ENCODE measurements at places on chromosomes 1 and 21. TPM values are rescaled to one million over a fixed set of nuclear protein-coding genes. Genes with fewer than 3 reads are reported as not detected.

DNA sequence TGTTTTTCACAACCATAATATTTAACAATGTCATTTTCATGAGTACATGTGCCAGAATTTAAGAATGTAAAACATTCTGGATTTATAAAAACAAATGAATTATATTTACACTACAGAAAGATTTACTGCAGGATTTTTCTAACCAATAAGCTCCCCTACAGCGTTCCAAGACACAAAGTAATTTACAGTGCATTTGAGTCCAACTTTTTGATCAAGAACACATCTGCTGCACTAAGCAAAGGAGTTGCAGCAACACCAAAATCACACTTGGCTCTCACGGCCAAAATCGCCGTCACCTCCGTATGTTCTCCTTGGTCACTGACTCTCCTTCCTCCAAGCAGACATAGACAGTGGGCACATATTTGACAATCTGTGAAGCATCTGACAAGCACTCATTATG, 7.7 kb downstream of the VPS26C start:
- peaks cover 10% of the 10 kb centered on the region for H3K4me1 ChIP-seq
- H3K36me3 ChIP-seq = no peaks in the 10 kb centered on the region
- H3K27me3 ChIP-seq = no peaks in the 10 kb centered on the region
- H3K4me3 ChIP-seq = no peak overlapping the region

GRCh38 chr1:71666609-71667008, 585.8 kb upstream of the ZRANB2 start:
- H3K4me1 ChIP-seq = no peaks in the 10 kb centered on the region
- no peak overlapping the region for H3K27ac ChIP-seq
- H3K4me3 ChIP-seq = no peak overlapping the region

DNA sequence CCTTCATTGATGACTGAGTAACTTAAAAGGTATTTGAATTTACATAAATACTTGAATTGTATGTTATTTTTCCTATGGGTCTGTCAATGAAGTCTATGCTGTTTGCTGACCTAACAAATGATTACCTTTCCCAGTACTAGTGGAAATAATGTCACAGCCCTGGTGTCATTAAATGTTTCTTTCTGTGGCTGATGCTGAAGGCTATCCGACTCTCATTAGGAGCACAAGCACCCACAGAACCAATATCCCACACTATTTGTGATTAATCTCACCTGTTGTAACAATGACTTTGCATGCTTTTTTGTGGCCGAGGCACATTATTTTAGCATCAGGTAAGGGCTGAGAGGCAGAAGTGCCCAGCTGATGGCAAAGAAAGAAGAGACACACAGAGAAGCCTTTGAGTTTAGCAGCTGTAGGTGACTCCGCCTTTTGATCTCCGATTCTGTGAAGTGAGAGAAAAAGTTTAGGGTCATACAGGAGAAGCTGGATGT, 25.8 kb upstream of the TRIM45 start:
- no peaks in the 10 kb centered on the region for H3K4me1 ChIP-seq
- H3K4me3 ChIP-seq = no peak overlapping the region
- no peaks in the 10 kb centered on the region for H3K27me3 ChIP-seq
- DNase-seq = no peak
- H3K36me3 ChIP-seq = no peaks in the 10 kb centered on the region

DNA sequence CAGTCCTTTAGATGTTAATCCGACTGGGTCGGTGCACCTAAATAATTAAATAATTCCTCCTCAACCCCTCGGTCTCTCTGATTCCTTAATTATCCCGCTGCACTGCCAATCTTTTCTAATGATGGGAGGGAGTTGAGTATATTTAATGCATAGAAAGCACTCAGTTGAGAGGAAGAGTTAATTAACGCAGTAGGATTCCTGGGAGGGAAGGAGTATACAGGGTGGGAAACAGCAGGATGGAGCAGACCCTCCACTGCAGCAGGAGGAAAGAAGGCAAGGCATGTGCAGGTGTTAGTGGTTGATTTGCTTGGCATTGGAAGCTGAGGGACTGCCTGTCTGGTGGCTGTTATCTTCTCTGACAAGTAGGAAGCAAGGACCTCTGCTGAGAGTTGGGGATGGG, 9.9 kb upstream of the REN start:
- H3K4me3 ChIP-seq = no peak overlapping the region
- H3K27me3 ChIP-seq = no peaks in the 10 kb centered on the region
- H3K27ac ChIP-seq = no peak overlapping the region
- no peaks in the 10 kb centered on the region for H3K4me1 ChIP-seq

- DNase-seq = no peak
- no peaks in the 10 kb centered on the region for H3K27me3 ChIP-seq
- no peaks in the 10 kb centered on the region for H3K4me1 ChIP-seq
- H3K36me3 ChIP-seq = no peaks in the 10 kb centered on the region
Observed at GRCh38 chr1:199353906-199354305, 673.6 kb upstream of the NR5A2 start.

Gene PLXNA2
- 27.9 TPM for total RNA-seq

Gene MROH7
- 5.4 TPM for total RNA-seq

Gene NR1I3
- total RNA-seq = not detected

All from kidney (tissue), 22 donors.